Inflammatory macrophage treated with lipopolysaccharide for 4 hours (primary cell): ENCODE measurements at places on chromosomes 12 and 14.

DNA sequence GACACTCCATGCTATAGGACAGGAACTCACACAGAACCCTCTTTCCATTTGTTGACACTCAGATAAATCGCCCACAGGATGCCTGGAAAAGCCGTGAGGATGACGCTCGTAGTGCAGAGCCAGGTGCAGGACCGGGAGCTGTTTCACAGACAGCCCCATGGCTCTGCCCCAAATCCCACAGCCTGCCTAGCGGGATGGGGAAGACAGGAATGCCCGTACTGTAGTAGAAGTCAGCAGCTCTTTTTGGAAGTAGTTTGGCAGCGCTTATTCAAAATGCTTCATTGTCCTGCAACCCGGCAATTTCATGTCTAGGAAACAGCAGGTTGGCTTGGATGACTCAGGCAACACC is 41.6 kb downstream of the JAG2 start:
- no peak for DNase-seq

- DNase-seq, result no peak
Observed at GRCh38 chr12:125181107-125181506, 115.9 kb downstream of the AACS start.

DNA sequence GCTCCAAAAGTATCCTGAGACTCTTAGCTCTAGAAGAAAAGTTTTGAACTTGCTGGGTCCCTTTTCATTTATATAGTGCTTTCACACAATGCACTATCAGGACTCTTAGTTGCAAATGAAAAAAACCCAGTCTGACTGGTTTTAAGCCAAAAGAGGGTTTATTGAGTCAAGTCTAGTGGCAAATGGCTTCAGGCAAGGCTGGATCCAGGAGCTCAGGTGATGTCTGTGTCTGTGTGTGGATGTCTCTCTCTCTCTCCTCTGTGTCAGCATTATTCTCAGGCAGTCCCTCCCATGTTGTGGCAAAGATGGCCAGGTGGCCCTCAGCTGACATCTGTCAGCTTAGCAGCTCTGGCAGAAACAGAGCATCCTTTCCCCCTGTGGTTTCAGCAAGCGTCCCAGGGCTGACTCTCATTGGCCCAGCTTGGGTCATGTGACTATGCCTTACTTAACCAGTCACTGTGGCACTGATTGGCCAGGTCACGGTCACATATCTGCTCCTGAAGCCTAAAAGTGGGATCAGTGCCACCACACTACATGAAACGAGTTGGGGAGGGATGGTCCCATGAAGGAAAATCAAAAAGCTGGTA is 6.2 kb downstream of the TMEM120B start:
- DNase-seq, result no peak

DNA sequence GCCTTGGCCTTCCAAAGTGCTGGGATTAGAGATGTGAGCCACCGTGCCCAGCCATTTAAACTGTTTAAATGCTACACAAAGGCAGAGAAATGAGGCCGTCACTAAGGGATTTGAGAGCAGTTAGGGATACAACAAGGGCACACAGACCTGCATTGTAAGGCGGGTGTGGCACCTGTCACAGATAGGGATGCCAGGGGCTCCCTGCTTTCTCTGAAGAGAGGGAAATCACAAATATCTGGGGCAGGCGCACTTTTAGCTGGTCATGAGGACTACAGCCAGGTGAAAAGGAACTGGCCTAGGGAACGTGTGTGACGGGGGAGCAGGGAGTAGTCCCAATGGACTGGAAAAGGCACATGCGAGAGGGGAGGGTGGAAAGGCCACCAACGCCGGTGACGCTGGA is 9.7 kb downstream of the SSH1 start:
- no peak for DNase-seq

GRCh38 chr12:132582058-132582420 is 28.3 kb downstream of the LRCOL1 start:
- DNase-seq, result no peak

DNA sequence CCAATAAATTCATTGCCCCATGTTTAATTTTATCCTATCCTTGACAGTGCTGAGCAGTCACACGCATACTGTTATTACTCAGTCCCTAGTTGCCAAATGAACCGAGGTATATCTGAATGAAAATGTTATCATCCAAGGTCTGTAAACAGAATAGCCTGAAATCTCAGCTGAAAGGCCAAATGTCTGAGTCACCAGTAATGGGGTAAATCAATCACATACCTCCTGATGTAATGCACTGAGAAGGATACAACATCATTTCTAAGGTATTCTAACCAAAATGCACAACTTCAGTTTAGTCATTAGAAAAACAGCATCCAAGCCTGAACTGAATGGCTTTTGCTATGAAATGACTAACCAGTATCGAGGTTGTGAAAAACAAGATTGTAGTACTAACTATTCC is 228.6 kb downstream of the DPF3 start:
- no peak for DNase-seq

DNA sequence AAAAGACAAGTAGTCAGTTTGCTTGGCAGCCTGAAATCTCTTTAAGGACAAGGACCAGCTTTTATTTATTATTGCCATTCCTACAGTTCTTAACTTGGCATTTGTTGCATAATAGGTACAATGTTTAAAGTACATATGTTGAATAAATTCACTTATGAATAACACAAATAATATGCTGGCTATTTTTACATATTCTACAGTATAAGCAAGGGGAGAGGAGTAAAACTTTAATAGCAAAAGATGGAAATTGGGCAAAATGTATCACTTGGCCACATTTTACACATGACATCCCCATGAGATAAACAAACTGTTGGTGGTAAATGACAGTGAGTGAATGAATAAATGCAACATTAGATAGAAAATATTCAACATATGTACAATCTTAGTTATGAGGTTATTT is 333.1 kb downstream of the DIO2 start:
- DNase-seq, result no peak

DNA sequence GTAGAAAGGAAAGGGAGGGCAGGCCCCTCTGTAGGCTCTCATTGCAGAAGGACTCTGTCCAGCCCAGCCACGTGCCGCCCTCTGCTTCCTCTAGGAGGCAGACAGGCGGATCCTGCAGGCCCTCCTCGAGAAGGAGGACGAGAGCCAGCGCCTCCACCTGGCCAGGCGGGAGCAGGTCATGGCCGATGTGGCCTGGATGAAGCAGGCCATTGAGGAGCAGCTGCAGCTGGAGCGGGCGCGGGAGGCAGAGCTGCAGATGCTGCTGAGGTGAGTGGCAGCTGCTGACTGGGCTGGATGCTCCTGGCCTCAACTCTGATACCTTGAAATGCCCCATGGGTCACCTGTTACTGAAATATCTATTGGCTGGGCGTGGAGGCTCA is 10.9 kb downstream of the TCHP start:
- peak; percentile 6 for DNase-seq

DNA sequence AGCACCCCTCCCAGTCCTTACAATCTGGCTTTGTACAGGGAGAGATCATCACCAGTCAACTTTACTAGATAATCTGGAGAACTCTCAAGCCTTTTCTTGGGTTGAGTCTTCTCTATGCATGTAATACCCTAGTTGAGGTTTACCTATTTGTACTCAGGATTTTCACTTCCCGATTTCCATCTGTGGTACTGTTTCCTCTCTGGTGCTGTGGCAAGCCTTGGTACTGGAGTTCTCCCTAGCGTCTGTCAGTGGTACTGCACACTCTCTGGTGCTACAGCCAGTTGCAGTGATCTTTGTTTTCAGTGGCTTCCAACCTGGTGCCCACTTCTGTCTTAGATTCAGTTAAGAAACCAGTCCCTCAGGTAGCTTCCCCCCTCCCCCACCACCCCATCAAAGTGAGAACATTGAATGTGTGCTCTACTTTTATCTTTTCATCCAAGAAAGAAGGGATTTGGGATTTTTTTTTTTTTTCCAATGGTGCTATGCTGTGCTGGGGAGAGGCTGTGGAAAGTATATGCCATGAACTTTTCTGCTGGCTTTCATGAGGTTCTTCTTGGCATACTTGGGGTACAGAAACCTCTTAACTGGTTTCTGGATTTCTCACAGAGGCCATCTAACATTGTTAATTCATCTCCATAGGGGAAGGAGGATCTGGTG is 69.4 kb upstream of the EVL start:
- DNase-seq, result peak; percentile 85

- no peak for DNase-seq
Observed at GRCh38 chr12:100942984-100943749, 148.6 kb downstream of the ANO4 start.

DNA sequence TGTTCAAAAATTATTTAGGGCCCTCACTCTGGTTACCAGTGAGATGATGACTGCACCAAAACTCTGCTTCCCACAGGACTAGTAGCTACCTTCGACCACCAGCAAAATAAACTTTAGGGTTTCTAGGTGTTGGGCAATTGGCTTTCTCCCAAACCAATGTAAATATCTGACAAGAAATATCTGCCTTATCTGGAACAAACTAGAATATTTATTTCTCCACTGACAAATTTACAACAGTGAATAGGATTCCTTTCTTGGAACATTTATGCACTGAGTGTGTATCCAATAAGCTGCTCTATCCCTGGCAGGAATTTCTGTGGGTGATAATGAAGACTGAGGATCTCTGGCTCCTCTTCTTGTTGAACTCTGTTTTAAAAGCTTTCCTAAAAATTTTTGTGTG is 148.6 kb downstream of the SLC6A15 start:
- DNase-seq, result no peak

GRCh38 chr14:65069874-65070413 is 32.4 kb downstream of the MAX start:
- no peak for DNase-seq

DNA sequence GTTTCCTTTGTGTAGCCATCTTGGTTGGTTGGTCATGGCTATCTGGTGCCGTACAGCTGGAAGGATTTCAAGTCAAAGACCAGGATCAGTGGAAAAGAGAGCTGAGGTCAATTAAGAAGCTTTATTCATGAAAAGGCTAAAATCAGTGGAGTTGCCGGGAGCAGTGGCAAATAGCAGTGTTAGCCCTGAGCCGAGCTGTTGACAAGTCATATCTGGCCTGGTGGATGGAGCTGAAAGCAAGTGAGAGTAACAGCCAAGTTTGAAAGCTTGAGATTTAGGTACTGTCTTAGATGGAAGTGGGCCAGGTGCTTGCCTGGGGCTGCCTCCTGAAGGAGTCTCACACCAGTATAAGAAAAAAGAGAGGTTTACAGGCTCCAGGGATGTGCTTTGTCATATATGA is 9.0 kb downstream of the BATF start:
- DNase-seq, result no peak

DNA sequence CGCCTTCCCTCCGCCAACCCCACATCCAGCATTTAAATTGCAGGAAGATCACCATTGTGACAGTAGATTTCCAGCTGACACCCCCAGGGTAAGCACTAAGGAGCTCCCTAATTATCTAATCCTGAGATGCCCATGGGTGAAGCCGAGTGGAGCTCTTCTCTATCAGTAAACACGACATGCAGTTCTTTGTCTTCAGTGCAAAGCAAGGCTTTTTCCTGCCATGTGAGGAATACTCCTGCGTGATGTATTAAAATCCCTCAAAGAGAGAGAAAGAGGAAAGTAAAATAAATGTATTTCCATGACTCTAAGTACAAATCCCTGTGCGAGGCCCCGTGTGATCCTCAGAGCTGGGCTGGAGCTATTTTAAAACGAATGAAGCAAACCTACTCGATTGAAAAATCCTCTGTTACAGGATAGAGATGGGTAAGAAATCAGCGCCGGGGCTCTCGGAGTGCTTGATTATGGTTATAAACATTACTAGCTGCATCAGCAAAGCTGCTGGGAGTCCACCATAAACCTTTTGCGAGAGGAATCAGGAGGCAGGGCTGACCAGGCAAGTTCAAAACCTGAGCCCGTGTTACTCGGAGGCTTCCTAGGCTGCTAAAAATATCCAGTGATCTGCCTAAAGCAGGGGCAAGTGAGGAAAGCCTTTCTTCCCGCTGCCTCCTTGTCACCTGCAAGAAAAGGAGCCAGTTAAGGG is 61.5 kb downstream of the MAP1LC3B2 start:
- DNase-seq, result no peak

GRCh38 chr14:62759796-62760195 is 285.5 kb downstream of the KCNH5 start:
- DNase-seq, result no peak

DNA sequence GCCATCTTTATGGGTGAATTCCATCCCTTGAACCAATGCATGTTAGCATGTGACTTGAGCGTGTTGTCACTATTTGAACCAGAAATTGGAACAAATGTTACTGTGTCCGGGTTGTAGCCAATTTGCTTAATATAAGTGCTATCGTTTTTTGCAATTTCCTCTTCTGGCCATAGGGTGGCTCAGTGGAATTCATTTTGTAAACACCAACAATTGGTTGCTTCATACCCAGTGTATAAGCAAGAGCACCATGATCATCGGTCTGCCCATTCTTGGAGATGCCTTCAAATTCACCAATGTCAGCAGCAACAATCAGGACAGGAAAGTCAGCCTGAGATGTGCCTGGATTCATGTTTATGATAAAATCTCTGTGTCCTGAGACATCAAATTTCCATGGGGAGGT is 5.0 kb upstream of the NEDD1 start:
- DNase-seq, result peak; percentile 11

DNA sequence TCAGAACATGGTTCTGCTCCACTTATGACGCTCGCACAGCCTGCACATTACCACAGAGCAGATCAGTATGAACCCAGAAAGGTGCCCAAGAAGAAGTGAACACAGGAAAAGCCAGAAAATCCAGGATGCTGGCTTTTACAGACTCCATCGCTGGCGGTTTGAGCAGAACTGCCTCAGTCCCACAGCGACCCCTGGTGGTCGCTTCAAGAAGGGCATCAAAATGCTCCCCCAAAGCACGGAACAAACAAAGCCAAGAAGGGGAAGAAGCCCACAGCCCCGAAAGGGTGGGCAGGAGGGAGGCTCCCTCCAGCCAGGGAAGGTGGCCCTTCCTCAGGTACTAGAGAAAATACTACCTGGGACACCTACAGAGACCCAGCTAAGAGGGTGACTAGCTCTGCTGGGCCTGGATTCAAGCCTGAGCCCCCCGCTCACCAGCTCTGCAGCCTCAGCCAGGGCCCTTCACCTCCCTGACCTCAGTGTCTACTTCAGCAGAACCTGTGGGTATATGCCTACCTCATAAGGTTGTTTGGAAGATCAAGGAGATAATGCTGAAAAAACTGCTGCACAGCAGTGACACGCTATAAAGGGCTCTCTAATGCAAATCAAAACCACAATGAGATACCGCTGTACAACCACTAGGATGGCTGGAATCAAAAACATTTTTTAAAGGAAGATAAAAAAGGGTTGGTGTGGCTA is 98.1 kb downstream of the NCOR2 start:
- DNase-seq, result peak; percentile 23

- DNase-seq, result peak; percentile 8
Observed at GRCh38 chr12:14654416-14654815, 42.0 kb downstream of the GUCY2C start.
